Stimulated activated CD8-positive, alpha-beta memory T cell treated with anti-CD3 and anti-CD28 coated beads, Interleukin-4, amount 100 ng/mL, for 1 hour (primary cell): ENCODE measurements at places on chromosomes 4 and X.
A peak's percentile ranks its signal among the peaks of the same experiment; 100 is the strongest.

DNA sequence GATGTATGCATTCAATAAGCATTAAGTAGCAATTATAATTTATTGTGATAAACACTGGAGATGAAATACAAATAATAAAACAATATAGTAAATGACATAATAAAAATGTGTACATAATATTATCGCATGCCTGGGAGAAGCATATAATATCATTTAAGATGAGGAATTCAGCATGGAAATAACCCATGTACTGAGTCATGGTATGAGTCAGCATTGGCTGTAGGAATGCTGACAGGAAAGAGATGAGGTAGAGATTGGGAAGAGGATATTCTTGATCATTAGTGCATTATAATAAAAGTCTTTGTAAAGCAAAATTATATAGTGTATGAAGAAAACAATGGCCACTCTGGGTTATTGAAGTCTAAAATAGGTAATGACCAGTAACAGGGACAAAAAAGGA, 82.8 kb downstream of the MAGEB10 start:
- no peak for DNase-seq

DNA sequence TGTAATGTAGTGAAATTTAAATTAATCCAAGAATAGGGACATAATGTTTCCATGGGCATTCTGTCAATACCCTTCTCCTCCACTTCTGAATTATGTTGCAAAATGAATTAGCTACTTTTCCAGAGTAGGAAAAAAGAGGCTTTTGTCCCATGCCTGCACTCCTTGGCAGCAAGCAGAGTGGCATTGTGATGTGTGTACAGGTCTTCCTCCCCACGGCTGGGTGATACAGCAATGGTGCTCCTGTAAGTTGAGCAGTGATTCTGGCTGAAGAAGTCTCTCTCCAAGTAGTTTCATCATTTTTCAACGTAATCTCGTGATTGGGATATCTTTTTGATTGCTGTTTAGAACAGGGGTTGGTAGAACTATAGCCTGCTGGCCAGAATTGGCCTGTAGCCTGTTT, 59.9 kb downstream of the KIT start:
- no peak for DNase-seq

DNA sequence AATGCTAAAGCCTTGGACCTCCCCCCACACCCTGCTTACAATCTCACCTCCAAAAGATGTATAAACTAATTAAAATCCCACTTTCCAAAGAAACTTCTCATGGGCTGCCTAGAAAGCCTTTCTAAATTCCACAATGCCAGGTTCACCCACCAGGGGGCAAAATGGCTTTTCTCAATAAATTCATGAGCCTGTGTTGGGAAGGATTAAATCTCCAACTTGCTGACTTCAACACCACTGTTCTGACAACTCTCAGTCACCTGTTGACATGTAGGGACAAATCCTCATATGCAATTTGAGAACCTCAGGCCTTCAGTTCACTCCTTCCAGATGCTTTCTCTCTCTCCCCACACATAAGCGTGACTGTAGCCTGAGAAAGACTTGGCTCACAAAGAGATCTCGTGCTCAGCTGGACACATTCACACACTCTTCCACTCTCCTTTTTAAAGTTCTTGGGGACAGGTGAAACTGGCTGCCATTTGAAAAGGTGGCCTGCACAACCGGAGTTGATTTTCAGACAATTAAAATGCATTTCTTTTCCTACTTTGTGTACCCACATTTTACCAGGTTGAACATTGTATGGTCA, 88.6 kb upstream of the PRPS2 start:
- DNase-seq: no peak

DNA sequence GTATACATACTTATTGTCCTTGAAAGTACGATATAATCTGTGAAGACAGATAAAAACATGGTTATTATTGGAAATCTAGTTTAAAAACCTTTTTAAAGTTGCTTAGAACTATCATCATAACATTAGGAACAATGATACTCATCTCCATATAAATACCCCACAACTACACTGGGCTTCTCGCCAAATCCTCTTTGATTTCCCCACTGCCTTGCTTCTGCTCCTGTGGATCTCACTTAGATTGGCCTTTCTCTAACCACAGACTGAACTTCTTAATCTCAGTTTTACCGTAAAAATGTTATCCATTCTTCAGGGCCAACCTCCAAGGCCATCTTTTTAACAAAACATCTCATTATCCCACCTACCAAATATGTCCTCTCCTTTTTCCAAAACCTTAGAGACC, 77.6 kb downstream of the PRKG2 start:
- DNase-seq: no peak

GRCh38 chr4:179164267-179164999, 1722.2 kb upstream of the AGA start:
- DNase-seq: no peak

GRCh38 chr4:85512446-85513205, 37.7 kb downstream of the ARHGAP24 start:
- DNase-seq: no peak

DNA sequence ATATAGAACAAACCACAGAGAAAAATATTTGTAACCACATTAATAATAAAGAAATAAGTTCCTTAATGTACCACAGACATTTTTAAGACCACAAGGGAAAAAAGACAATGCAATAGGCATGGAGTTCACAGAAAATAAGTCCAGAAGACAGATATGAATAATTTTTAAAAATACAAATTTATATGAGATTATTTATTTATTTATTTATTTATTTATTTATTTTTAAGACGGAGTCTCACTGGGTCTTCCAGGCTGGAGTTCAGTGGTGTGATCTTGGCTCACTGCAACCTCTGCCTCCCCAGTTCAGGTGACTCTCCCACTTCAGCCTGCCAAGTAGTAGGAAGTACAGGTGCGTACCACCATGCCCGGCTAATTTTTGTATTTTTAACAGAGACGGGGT, 53.7 kb downstream of the THAP9 start:
- no peak for DNase-seq

DNA sequence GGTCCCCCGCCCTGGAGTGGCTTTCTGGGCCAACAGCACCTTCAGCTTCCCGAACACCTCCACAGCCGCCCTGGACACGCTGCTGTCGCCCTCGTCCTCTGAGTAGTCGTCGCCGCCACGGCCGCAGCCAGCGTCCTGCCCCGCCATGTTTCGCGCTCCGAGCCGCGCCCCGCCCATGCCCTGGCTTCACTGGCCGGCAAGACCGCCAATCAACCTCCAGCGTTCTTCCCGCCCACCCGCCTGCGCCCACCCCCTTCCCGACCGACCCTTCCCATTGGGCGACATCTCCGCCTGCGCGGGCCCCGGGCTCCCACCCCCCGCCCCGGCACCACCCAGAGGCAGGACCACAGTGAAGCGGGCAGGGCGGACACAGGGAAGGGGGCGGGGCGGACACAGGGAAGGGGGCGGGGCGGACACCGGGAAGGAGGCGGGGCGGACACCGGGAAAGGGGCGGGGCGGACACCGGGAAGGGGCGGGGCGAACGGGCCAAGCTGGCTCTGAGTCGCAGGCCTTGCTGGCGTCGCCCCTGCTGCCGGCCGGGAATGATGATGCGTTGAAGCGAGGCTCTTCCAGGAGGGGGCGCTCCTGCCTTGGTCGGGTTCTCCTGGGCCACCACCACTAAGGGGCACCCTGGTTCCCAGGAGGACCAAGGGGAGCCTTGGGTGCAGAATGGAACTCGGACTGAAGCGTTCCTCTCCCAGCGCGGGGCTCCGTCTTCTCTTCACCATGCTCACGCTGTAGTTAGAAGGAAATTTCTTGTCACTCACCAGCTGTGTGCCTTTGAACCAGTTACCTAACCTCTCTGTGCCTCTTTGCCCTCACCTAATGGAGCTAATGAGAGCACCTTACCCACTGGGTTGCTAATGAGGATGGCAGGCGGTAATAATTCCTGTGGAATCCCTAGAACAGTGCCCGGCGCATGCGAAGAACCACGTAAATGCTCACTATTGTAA, at the start of gene HAUS7:
Gene HAUS7 (minus strand): TSS at position 166 of the 953 bp plus-strand sequence. CDS start 19 bp downstream, at position 147.
- DNase-seq: peak; percentile 73

DNA sequence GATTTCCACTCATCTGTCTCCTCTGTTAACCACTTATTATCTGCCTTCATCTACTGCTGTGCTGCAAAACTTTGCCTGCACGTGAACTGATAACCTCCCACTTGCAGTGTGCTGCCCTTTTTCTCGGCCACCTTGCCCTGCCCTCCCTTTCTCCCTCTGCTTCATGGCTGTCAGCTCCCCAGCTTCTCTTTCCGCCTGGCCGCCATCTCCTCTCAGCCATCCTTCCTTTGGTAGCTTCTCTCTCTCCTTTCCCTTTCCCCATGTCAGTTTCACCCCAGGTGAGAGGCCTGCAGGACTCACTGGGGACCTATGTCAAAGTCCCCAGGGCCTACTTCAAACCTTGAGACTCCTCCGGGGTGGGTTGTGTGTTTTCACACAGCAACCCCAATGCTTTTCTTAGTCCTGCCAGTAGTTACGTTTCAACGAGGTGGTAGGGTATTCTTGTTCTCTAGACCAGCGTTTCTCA, 6.6 kb downstream of the MSL3 start:
- no peak for DNase-seq

GRCh38 chr4:8316251-8316771, 46.8 kb downstream of the HTRA3 start:
- no peak for DNase-seq

GRCh38 chr4:3291411-3291968, 1.3 kb upstream of the RGS12 start:
- DNase-seq: no peak

GRCh38 chr4:25207997-25208396, 25.8 kb upstream of the PI4K2B start:
- no peak for DNase-seq

- DNase-seq: no peak
Measured at GRCh38 chr4:129136433-129136832, 40.5 kb downstream of the C4orf33 start.

- no peak for DNase-seq
Measured at GRCh38 chr4:3304831-3305609, 12.2 kb downstream of the RGS12 start.

GRCh38 chrX:136780763-136781162, at the start of gene ARHGEF6:
ARHGEF6 (minus strand) TSS chrX:136780932; CDS start chrX:136780882, 50 bp downstream.
- DNase-seq: no peak

DNA sequence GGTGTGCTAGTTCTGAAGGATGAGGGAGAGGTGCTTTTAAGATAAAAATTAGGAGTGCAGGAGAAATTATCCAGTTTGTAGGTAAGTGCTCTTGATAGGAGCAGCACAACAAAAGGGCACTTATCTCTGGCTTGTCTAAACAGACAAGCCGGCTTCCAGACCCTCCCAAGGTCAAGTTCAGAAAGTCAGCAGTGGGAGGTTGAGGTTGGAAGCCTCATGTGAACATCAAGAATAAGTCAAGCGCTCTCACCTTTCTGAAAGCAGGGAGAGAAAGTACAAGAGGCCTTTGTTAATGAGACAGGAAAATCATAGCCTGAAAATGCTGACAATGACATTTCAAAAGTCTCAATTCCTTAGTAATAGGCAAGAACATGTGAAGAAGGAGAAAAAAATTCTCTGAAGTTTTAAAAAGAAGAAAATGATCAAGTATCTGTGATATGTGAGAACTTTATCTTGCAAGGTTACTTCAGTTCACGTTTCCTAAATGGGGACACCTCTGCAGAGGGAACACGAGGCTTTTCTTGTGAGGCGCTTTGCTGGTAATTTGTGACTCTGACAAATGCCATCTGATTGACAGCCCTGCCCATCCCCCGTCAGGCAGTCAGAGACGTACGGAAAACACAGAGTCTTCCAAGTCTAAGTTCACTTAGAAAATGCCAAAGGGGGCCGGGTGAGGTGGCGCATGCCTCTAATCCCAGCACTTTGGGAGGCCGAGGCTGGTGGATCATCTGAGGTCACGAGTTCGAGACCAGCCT, 62.2 kb downstream of the TIGD2 start:
- DNase-seq: no peak

DNA sequence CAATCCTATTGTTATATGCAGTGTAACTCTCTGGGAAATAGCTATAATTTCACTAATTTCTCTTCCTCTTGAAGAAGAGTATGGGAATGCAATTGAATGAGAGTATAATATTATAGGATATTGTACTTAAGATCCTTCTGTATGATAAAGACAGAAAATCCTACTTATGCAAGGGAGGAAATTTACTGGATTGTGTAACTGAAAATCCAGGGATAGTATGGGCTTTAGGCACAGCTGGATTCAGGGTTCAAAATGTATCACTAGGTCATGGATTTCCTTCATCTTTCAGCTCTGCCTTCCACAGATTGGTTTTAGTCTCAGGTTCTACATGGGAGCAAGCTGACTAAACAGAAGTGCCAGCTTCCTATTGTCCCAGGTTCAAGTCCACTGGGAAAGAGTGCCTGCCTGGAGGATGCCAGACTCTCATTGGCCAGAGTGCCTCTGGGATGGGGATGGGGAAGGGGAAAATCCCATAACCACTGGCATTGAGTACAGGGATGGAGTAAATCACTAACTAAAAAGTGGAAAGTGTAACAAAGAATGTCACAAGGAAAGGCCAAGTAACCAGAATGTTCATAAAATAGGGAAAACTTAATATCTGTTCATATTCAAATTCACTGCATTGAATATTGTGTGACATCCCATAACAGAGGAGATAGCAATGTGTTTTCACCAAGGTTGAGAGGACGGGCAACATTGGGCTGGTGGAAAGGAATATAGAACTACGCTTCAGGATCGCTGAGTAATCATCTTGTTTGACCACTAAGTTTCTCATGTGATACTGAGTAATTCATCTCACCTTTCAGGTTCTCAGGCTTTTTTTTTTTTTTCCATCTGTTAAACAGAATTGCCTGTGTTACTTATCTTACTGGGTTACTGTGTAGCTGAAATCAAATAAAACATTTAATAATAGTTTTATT, 75.7 kb downstream of the ANXA3 start:
- no peak for DNase-seq

- no peak for DNase-seq
Measured at GRCh38 chrX:15319075-15319474, 3.6 kb upstream of the ASB11 start.

DNA sequence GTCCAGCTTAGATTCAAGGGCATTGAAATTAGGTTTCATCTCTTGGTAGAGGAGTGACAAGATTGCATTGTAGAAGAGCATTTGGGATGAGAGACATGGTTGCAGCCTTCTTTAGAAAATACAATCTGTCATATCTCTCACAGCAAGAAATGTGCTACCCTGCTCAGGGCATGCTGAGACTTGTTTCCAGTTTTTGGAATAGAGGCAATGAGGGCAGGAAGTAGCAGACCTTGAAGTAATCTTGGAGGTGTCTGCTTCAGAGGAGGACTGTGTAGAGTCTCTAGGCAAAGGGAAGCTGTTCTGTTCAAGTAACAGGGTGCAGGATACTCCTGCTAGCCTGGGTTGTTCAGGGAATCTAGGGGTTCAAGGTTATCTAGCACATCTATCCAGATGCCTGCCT, 116.1 kb upstream of the ZNF827 start:
- DNase-seq: no peak

GRCh38 chrX:118975831-118976598, 1.6 kb downstream of the LONRF3 start:
- DNase-seq: no peak
